Transverse colon (tissue), 4 donors: ENCODE measurements at places on chromosomes 2 and 18.
A peak's percentile ranks its signal among the peaks of the same experiment; 100 is the strongest.

DNA sequence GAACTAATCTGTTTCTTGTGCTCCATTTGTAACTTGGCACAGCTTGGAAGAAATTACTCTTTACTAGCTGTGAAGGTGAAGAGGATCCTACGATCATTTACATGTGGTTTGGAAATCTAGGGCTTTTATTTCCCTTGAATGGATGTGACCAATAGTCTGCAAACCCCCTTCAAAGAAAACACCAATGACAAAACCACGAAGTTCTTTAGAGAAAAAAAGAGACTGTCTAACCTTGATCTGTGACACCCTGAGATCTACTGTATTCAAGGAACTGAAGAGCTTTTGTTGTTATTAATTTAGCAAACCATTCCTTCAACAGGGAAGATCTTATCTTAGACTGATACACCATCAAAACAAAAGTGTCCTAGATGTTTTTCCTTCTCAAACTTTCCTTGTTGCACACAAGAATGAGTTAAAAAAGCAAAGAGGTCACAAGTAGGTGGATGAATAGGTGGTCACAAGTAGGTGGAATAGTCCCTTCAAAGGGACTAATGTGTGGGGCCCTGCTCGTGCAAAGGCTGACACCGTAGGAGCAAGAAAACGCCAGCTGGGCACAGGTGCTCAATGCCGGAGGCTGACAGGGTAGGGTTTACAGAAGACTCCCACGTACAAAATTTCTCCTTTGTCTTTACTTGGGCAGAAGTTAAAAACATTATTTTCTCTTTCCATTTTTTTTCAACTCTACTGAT is 95.6 kb upstream of the ITGB6 start:
- DNase-seq, result no peak

DNA sequence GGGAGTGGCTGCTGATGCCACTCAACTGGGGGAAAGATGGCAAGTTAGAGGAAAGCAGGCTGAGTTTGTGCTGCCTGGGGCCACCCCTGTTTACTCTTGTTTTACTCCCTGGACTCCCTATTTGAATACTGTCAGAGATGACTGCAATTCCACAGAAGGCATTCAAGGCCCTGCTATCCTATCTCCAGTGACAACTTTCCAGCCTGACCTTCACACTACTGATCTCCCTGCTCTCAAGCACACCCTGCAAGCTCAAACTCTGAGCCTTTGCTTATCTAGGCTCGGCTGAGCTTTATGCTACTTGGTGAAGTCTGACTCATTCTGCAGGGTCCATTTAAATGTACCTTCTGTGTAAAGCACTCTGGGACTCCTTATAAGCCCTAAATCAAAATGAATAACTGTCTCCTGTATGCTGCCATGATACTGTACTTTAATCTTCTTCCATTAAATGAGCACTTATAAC is 39.3 kb upstream of the DSG1 start:
- DNase-seq, result peak; percentile 37

DNA sequence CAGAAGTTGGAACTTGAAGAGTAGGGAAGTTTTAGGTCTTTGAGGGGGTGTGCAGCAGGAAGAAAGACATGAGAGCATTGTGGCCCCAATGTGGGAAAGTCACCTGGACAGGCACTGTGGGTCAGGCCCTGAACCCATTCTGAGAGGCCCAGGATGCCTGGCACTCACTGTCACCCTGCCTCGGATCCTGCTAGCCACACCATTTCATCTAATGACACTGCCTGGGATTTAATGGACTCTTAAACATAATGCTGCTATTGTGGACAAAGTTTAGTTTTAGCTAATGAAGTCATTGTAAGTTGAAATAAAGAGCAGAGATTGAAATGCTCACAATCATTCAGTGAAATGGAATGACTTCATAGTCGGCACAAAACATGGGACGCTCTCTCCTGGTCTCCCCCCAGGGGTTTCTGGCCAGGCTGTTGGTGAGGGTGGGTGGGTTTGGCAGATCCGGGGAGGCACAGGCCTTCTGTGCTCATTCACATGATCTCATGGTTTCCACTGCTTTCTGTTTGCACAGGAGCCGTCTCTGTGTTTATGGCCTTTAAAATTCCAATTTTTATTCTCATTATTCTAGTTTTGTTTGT is 141.8 kb upstream of the KLHL29 start:
- DNase-seq, result no peak

- no peak for DNase-seq
These were observed 606.4 kb upstream of the ZNF804A start for GRCh38 chr2:183991968-183992367.
